ENCODE measurements at places on chromosomes 2 and 18.

- DNase-seq = no peak
These were observed 74.5 kb downstream of the MRPS9 start for GRCh38 chr2:105112345-105112744.

DNA sequence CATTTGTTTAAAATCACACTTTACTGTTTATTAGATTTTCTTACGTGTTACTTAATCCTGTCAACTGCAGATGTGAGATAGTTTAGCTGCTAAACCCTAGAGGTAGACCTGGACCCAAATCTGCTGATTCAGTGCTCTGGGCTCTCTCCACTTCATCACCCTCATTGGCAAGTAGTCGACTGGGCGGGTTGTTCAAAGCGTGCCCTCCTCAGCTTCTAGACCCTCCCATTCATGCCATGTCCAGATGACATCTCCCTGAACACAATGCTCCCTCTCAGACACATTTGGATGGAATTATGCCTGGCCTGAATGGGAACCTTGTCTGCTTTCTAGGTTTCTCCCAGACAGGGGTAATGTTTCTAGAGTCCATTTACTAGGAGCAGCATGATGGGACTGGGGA, 43.7 kb downstream of the RPIA start:
- DNase-seq = no peak

GRCh38 chr18:43155842-43156241, 40.4 kb upstream of the RIT2 start:
- DNase-seq = no peak

- DNase-seq = peak; percentile 51
These were observed 77.2 kb downstream of the C1D start for GRCh38 chr2:67985586-67985985.

- DNase-seq = peak; percentile 43
These were observed 201.0 kb downstream of the SMAD7 start for GRCh38 chr18:48749768-48750167.

GRCh38 chr2:172084645-172085459, 455 bp upstream of the DLX1 start:
- peak; percentile 98 for DNase-seq

GRCh38 chr2:240500561-240501423, 57.0 kb downstream of the ANKMY1 start:
- DNase-seq = no peak

- no peak for DNase-seq
These were observed 821.8 kb downstream of the MBD2 start for GRCh38 chr18:53402670-53403069.

DNA sequence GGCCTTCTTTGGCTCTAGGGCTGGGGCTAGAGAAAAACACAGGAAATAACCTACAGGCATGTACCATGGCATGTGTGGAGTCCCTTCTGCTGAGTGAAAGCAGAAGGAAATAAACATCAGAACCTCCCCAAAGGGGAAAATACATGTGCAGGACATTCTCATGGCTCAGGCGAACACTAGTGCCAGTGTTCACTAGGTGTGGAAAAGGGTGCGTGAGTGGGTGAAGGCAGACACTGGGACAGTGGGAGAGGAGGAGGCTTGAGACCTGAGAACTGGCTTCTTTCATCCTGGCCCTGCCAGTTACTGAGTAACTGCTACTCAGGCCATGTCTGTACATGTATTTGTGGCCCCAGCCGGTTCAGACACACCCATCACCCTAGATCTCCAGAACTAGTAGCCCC, 268.2 kb downstream of the PRKCE start:
- DNase-seq = no peak

- DNase-seq = no peak
These were observed 448.3 kb upstream of the ST6GAL2 start for GRCh38 chr2:107334306-107334705.

DNA sequence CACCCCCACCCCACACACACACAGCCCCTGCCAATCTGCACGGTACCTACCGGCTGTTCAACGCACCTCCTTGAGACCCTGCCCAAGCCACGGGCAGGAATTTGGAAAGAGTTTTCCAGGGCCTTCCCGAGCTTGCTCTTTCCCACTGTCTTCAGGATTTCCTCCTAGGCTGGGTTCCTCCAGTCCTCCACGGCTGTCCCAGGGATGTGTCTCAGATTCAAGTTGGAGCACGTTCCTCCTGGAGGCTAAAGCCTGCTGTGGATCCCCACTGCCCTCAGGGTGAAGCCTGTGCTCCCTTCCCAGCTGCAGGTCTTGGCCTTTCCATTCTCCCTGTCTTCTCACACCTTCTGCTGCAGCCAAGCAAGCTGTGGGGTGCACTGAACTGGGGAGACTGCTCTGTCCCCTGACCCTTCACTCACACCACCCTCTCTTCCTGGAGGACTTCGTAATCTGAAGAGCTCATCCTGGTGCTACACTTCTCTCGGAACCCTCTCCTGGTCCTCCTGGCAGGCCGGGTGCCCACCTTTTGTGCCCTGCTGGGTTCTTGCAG, 54.9 kb upstream of the HS6ST1 start:
- DNase-seq = no peak

DNA sequence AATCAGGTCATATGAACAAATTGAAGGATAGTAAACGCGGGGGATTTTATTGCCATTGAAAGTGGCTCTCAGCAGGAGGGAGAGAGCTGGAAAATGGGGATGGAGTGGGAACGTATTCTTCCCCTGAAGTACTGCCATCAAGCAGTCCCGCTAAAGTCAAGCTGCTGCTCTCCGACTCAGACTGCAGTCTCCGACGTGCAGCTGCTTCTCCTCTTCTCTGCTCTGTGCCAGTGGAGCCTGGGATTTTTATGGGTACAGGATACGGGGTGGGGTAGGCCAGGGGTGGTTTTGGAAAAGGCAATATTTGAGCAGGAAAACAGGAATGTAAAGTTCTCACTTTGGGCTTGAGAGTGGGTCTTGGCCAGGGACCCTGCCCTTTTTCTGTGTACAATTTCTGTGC, 33.0 kb downstream of the KCTD18 start:
- DNase-seq = no peak

GRCh38 chr2:240422658-240423329, 12.7 kb upstream of the GPC1 start:
- DNase-seq = no peak

GRCh38 chr18:49052891-49053644, 102.3 kb upstream of the SMAD7 start:
- peak; percentile 99 for DNase-seq

DNA sequence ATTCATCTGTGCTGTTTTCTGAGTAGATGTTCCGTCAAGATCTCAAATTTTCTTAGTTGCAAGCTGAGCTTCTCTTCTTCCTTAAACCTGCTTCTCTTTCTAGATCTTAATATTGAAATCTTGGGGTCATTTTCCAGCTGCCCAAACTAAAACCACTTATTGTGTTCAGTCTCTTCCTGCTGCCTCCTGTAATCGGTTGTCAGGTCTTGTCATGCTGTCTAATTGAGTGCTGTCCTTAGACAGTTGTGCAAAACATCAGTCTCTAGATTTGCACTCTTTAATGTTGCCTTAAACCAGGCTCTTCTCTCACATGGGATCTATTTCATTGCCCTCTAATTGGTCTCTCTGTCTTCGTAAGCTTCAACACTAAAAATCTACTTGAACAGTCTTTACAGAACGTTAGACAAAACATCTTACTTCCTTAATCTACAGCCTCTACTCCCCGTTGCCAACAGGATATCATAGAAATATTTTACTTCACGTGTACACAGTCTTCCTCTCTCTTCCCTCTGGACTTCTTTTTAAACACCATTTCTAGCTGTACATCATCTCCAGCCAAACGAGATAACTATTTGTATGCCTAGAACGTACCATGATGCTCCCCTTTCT, 34.9 kb downstream of the GPD2 start:
- no peak for DNase-seq

Measured in EH (cell line).